Colonic mucosa (tissue), 4 donors: ENCODE measurements at places on chromosomes 7 and 10. TPM values are rescaled to one million over a fixed set of nuclear protein-coding genes. Genes with fewer than 3 reads are reported as not detected.

DNA sequence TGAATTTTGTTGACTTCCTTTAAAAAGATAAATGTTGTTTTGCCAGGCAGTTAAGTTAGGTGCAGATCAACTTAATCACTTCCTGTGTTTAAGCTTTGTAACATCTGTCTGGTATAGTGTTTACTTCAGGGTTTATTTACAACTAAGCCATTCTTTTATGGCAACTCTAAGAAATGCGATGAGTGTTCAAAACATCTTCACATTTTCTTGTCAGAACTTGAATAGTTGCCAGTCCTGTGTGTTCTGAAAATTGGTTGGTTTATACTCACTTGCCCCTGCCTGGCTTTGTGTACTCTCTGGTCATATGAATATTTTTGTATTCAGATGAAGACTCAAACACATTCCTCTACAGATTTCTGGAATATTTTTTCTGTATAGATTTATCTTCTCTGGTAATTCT lies 327.2 kb downstream of the MDFIC start:
- DNase-seq, result no peak

EGFR gene
- total RNA-seq, result 63.4 TPM

DNA sequence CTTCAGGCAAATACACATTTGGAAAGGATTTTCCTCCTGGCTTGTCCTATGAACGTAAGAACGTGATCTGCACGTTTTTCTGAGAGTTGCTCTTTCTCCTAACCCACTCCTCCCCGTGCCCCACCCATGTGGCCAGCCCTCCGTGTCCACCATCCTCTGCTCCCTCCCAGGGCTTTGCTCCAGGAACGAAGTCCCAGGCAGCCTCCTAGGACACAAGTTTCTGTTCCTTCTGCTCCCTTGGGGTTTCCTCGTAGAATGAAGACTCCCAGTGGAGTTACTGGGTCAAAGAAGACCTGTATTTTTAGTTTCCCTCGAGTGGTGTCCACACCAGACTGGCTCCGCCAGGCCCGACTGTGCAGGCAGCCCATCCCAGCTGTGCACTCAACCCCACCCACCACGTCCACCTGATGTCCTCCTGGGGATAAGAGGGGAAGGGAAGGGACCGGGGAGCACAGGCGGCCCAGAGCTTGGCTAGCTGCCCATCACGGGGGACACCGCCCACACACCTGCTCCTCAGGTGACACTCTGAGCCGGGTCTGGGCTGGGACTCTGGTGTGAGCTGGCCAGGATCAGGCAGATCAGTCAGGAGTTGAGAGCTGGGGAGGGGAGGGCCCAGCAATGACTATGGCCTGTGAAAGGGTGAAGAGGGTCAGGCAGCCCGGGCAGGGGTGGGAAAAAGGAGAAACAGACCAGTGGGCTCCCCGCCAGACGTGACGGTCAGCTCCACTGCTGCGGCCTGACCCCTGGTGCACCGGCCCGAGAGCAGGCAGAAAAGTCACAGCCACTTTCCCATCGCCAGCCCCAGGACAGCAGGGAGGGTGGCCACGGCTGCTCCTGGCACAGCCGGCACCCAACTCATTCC lies 54.3 kb upstream of the PPP2R2D start:
- no peak for DNase-seq

DNA sequence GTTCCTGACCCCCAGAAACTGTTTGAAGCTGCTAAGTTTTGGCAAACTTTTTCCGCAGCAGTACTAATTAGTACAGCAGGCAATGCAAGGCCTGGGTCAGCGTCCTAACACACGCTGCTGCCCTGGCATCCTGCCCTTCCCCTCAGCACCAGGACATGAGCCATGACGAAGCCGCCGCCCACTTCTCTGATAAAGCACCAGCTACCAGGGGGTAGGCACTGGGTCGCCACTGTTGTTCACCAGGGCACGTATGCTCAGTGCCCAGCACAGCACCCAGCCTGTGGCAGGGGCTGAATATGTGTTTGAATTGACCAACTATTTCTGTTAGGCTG lies 59.5 kb downstream of the CHST15 start:
- DNase-seq, result no peak

PCLO gene
- 6.9 TPM for total RNA-seq

DNA sequence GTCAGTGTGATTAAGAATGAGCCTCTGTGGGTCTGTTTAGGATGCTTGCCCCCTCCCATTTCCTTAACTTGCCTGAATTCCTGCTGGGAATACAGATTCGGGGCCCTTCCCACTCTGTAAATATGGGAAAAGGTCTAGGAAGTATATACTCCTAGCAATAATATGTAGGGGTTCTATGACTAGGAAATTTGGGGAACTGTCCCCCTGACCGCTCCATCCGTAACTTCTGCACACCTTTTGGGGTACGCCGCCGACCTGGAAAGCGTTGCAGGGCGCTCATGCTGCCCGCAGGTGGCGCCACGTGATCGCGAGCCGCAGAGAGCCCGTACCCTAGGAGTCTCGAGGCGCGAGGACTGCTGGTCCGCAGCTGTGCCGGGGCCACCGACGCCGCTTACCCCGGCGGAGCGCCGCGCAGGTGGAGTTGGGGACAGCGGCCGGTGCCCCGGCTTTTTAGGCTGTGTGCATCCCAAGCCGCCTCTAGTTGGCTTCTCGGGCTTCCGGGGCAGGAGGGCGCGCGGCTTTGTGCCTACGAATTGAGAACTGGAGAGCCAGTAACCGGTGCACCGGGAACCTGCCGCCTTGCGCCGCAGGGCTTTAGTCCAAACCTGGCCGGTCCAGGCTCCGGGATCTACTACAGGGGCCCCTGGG lies 656 bp upstream of the CNNM2 start:
- peak; percentile 88 for DNase-seq

DNA sequence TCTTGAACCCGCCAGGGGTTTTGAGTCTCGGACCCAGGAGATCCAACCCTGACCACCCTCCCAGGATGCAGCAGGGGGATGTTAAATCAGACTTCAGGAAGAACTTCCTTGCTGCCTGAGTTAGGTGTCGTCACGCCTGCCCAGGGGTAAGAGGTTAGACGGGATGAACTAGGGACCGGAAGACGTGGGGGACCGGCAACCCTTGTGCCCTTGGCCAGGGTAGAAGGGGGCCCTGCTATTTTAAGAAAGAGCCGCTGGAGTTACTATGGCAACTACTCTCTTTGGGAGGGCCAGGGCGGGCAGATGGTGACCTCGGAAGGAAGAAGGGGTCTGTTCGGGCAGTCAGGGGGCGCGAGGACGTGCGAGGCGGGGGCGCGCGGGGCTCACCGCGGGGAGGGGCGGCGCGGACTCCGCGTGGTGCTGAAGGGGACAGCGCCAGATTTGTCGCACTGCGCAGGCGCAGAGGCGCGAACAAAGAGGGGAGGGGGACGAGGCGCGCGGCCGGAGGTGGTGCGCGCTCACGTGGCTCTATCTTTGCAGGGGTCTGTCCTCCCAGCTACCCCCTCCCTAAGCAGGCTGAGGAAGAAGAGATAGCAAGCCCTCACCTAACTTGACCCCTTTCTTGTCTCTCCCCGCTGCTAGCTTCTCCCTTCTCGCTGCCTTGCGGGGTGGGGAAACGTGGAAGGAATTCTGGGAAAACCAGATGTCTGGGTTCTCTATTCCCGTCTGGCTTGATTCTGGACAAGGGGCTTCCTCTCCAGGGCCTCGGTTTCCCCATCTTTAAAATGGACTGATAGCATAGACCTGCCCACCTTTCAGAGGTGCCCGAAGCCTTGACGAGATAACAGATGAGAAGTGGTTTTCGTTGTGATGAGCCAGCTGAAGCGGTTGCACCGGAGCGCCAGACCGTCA lies 940 bp upstream of the PSD start:
- DNase-seq, result peak; percentile 74

FRMPD2 gene
- total RNA-seq, result not detected

FRMD4A gene
- 10.2 TPM for total RNA-seq

GRCh38 chr10:49010295-49010694 lies 70.7 kb upstream of the LRRC18 start:
- DNase-seq, result peak; percentile 44

DNA sequence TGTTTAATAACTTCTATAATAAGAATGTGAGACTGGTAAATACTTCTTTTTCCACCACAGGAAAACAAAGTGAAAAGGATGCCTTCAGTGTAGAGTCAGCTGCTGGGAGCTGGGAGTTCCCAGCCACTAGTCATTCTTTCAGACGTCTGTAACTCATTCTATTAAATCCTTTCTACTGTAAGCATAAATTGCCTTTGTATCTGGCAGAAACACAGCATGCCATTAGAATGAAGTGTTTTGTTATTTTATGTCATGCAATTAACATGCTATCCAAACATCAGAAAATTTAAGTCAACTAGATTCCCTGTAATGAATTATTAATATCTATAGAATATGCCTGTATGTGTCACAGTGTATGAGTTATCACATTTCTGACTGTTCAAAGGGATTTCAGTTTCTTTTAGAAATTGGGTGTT lies 14.3 kb downstream of the BPGM start:
- no peak for DNase-seq

- no peak for DNase-seq
Observed at GRCh38 chr10:16986406-16987205, 143.0 kb downstream of the CUBN start.

DNA sequence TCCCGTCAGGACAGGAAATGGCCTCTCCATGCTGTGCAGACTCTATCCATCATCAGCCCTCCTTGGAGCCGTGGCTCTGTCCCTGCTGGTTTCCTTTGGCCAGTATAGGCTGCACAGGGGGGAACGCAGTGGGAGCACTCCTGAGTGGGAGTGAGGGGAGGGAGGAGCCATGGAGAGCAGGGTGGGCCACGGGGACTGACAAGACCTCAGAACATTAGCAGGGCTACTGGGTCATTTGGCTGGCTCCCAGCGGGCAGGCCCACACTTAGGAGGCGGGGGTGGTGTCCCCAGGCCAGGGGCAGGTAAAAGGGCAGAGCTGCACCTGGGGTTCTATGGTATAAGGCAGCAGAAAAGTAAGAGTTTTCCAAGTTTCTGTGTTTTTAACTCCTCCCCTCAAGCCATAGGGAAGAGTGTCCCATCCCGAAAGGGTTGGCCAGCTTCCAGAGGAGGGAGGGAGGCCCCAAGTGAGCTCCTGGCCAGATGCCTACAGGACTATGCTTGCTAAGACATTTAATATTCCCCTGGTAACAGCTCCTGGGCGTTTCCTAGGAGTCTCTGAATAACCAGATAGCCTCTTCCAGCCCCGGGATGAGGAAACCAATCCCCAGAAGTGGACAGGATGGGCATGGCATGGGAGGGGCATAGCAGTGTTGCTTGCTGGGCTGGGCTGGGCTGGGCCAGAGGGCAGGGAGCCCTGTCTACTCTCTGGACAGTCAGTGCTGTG lies 5.5 kb upstream of the OPN4 start:
- DNase-seq, result peak; percentile 80

DNA sequence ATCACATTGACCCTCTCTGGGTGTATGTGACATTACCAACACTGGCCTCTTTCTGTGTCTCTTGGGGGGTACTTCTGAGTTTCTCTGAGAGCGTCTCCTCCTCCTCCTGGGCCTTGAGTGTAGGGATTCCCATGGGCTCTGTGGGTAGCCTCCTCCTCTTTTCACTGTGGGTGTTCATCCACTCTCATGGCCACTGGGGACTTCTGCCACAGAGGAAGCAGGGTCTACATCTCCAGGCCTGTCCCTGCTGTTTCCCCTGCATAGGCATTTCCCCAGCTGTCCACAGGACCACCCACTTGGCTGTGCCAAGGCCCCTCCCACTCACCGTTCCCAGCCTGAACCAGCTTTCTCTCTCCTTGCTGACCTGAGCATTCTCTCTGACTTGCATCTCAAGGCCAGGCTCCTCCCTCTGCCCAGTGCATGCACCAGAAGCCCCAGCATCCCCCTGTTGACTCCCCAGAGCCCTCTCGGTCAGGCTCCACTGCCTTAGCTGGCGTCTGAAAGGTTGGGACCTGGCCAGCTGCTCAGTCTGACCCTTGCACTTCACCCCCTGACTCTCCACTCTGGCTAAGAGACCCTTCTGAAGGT lies 487.6 kb downstream of the GLRX3 start:
- no peak for DNase-seq

CNPY1 gene
- not detected for total RNA-seq

GRCh38 chr10:76738991-76739390 lies 898.6 kb downstream of the KCNMA1 start:
- no peak for DNase-seq

GRCh38 chr7:7736671-7737070 lies 18.3 kb upstream of the RPA3 start:
- no peak for DNase-seq

- peak; percentile 64 for DNase-seq
Observed at GRCh38 chr7:143882604-143883078, 19.3 kb downstream of the TCAF1 start.

- DNase-seq, result no peak
Observed at GRCh38 chr10:97780841-97781617, 9.2 kb upstream of the SFRP5 start.

DNA sequence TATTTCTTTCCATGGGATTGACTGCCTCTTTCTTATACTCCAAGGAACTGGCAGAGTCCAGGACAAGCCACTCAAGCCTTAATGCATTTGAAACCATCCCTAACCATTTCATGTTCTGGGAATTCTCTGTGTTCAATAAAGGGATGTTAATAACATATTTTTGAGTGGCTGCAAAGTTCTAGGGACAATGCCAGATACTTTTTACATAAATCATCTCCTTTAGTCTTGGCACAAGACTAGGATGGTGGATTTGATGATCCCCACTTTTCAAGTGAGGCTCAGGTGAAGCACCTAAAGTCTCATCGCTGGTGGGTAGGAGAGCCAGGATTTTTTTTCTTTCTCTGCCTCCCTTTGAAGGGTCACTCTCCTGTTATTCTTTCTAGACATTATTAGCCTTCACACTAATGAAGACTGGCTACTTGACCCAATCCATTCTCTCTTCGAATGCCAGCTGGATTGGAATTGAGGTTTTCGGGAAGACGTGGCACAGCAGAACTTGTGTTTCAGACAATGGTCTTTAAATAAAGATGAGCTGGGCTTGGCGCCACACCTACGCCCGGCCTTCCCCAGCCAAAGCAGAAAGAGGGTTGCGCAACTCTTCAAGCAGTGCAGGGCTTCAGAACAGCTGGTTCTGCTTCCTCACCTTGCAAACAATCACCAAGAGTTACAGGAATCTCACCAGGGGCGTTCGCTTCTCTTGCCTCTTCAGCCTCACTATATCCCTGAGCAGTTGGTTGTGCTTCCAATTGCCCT lies 73.8 kb upstream of the BMPER start:
- peak; percentile 32 for DNase-seq

RASA4B gene
- 13.2 TPM for total RNA-seq

BMPER gene
- 1.3 TPM for total RNA-seq

- DNase-seq, result no peak
Observed at GRCh38 chr10:131855461-131856401, 45.1 kb upstream of the PPP2R2D start.

DNA sequence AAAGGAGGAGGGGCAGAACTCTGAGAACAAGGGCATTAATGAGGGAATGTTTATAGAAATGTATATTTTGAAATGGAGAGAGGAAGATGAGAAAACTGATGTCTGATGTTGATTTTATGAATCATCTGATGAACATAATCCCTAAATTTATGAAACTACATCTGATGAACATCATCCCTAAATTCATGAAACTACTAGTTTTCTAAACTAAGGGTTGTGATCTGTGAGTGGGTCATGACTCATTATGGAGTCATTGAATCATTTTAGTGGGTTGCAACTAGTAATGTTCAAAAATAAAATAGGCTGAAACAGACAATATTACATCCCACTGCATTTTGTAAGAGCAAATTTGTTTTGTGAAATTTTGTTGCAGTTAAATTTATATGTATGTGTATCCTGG lies 442.6 kb upstream of the TEX47 start:
- DNase-seq, result no peak
